ENCODE measurements at places on chromosomes 2 and 18.

DNA sequence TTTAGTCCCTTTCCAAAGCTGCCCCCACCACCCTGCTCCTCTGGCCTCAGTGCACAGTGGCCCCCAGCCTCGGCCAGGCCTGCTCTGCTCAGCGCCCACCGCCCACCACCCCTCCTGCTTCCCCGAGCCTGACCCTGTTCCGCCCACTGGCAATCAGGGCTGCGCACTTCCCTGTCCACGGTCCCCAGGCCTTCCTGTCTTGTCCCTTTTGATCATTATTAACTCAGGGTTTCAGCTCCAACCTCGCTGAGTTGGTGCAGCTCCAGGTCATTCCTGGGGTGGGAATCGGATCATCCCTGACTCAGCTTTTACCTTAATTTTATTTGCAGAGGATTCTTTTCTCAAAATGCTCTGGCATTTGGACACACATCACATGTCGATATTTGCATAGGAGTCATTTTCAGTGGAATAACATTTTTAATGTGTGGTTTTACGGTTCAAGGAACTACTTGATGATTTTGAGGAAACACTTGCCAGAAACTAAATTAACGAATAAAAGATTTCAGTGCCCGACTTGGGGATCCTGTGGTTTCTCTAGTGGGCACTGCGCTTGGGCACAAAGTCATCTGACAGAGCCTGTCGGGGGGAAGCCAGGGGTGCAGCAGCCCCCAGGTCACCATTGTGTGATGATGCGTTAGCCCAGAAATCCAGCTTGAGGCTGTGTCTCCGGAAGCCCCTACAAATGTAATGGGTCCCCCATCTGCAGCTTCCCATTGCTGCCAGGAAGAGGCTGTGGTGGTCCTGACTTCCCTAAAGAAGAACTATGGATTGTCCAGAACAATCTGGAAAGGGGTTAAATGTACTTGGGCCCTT lies 1.0 kb upstream of the ESPNL start:
- no peak for DNase-seq

DNA sequence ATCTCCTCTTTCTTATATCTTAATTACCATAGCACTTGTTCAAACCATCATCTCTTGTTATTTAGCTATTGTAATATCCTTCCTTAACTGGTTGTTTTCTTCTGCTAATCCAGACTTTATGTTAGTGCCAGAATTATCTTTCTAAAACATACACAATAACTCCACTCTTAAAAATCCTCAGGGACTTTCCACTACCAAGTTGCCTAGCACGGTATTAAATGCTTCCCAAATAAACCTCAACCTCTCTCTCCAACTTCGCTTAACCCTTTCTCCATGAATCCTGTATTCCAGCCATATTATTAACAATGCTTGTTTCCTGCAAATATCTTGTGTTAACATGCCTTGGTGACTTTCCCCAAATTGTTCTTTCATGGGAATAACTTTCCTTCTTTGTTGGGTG lies 84.5 kb downstream of the FAM228A start:
- no peak for DNase-seq

DNA sequence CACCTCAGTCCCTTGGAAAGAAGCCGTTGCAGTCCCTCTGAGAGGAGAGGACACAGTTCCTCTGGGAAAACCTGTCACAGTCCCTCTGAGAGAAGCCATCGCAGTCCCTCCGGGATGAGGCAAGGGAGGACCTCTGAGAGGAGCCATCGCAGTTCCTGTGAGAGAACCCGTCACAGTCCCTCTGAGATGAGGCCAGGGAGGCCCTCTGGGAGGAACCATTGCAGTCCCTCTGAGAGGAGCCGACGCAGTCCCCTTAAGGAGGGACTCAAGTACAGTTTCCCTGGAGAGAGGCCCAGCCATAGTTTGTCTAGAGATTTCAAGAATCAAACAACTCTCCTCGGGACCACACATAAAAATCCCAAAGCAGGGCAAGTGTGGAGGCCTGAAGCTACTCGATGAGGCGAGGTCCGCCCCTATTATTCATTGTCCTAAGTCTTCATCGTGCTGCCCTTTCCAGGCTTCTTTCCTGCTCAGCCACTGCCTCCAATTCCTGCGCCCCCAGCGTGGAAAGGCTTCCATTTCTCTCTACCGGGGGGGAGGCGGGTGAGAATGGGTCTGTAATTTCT lies 630 bp upstream of the ZNF512 start:
- DNase-seq, result no peak

- no peak for DNase-seq
These were observed 196.3 kb downstream of the CTIF start for GRCh38 chr18:48735080-48735676.

- no peak for DNase-seq
These were observed 42.0 kb upstream of the UBE2E3 start for GRCh38 chr2:180938451-180938850.

- peak; percentile 15 for DNase-seq
These were observed 491 bp downstream of the L3MBTL4 start for GRCh38 chr18:6414118-6414722.

DNA sequence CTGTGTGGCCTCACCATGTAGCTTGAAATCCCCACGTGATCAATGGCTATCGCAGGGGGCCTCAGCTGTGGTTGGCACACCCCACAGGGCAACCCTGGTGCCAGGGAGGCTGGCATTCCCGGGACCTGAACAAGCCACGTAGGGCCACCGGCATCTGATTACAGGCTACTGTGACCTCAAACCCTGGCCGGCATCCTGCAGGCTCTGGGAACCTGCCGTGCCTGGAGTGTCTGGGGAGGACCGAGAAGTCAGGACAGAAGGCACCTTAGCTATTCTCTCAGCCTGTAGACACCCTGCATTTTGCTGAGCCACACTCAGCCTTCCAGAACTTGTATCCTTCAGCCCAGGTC lies 213.0 kb downstream of the GLI2 start:
- DNase-seq, result no peak

GRCh38 chr2:167817908-167818307 lies 429.5 kb downstream of the STK39 start:
- DNase-seq, result no peak

DNA sequence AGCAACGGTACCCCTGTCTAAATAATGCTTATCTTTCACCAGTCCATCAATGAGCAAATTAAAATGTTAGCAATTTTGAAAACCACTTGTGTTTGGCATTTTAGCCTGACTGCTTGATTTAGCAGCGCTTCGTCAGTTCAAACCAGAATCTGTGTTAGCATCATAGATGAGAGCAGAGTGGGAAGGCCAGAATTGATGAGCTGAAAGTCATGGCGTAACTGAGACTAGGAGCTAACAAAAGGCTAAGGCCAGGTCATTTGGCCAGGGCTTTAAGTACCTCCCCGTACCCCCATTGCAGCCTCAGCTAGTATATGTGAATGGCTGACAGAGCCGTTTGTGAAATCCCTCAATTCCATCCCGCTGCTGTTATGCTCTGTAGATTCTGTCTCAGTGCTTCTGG lies 16.0 kb downstream of the APCDD1 start:
- no peak for DNase-seq

- DNase-seq, result no peak
These were observed 69.8 kb upstream of the ACVR1C start for GRCh38 chr2:157698430-157698829.

- peak; percentile 69 for DNase-seq
These were observed 3.7 kb upstream of the BCL2L11 start for GRCh38 chr2:111116843-111117597.

- DNase-seq, result no peak
These were observed 447.4 kb upstream of the PKDCC start for GRCh38 chr2:41600460-41600859.

DNA sequence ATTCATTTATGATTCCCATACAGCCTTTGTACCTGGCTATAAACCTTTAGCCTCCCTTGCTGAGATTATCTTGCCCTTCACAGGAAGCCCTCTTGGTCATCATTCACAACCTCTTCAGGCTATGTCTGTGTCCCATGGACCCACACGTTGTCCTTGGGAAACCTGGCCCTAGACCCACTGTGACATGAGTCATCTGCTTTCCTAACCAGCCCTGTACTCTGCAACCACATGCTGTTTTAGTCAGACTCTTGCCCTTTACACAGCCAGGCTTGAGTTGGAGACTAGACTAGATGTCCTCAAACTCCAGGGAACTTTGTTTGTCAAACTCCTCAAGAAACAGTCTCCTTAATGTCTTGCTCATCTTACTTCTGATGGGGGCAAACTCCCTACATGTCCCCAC lies 229.3 kb upstream of the ZSWIM2 start:
- DNase-seq, result no peak

- DNase-seq, result no peak
These were observed 39.5 kb upstream of the IL1RL1 start for GRCh38 chr2:102271844-102272243.

- DNase-seq, result no peak
These were observed 192.5 kb downstream of the SH3BP4 start for GRCh38 chr2:235144291-235144690.

DNA sequence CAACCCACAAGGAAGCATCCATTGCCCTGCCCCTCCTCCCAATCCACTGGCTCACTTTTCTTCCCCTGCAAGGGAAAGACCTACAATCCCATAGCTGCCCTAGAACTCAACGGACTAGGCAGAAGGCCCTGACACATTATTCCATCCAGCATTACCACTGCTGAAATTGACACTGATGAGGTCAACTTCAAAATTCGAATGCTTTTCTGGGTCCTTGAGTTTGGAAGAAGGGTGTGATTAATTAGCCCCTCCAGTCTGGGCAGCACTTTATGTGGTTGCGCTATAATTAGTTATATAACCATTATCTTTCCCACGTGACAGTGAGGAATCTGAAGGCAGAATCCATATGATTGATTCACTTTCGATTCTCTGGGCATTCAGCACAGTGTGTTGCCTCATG lies 55.7 kb downstream of the EVA1A start:
- DNase-seq, result no peak

GRCh38 chr2:172821370-172822338 lies 86.0 kb downstream of the RAPGEF4 start:
- no peak for DNase-seq

GRCh38 chr2:176128172-176128981 lies 1.1 kb upstream of the HOXD8 start:
- no peak for DNase-seq

- DNase-seq, result peak; percentile 38
These were observed 583.6 kb downstream of the IRS1 start for GRCh38 chr2:226215902-226216503.

GRCh38 chr2:101367508-101367907 lies 19.8 kb downstream of the CREG2 start:
- DNase-seq, result no peak

- DNase-seq, result no peak
These were observed 14.5 kb downstream of the SLC19A3 start for GRCh38 chr2:227703280-227703732.

DNA sequence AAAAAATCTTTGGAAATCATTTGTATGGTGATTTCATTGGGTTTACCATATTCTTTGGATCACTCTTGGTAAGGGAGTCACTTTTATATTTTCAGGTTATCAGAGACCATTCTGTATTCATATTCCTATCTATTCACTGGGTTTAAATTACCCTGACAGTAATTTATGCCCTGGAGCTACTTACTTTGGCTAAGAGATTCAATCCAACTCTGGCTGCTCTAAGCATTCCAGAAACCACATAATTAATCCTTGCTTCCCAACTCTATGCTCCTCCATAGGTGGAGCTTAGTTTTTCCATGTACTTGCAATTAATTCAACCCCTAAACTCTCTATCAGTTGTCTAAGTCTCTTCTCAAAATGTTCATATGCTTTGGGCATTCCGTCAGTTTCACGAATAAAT lies 336.3 kb downstream of the AGPS start:
- no peak for DNase-seq

DNA sequence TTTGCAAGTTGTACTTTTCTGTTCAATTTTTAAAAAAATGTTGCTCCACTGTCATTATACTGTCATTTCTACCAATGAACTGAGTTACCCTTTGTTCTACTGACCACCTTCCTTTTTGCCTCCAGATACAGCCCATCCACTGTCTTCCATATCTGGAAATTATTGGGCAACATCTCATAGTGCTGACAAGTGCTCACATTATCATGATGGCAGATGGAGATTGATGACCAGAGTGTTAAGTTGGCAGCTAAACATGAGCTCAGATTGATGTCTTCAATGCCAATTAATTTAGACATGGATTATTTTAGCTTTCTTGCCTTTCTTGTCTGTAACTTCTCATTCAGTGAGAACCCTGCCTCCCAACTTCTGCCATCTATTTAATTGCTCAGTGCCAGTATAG lies 76.6 kb downstream of the KIAA1328 start:
- no peak for DNase-seq

GRCh38 chr2:181073896-181074295 lies 93.5 kb downstream of the UBE2E3 start:
- no peak for DNase-seq

DNA sequence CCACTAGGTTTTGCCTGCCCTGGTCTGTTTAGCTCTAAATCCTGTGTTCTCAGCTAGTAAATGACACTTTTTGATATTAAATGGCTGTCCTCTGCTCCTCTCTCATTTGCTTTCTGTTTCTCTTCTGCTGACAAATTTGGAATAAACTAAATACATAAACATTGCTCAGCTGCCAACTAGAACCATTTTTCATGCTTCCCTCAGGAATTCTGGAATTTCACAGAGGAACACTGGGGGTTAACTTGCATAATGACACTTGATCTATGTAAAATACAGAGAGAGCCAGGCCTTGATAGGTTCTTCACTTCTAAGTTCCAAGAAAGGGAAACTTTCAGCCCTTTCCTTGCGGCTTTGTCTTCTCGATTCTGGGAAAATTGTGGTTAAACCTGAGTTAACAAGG lies 450.6 kb upstream of the ST6GAL2 start:
- no peak for DNase-seq

DNA sequence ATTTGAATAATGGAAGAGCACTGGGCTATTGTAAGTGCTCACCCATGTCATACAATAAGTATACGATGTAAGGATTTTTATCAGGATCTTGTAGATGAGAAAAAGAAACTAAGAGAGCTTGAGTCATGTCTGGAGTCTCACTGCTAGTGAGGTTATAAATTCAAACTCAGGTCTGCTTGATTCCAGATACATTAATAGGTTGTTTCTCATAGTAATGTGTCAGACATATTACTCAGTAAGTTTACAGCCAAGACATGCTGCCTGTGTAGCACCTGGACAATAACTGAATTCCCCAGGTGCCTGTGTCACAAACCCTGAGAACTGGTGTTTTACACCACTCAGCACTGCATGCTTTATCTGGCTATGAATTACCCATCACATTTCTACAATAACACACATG lies 216.9 kb upstream of the LRP1B start:
- DNase-seq, result no peak

DNA sequence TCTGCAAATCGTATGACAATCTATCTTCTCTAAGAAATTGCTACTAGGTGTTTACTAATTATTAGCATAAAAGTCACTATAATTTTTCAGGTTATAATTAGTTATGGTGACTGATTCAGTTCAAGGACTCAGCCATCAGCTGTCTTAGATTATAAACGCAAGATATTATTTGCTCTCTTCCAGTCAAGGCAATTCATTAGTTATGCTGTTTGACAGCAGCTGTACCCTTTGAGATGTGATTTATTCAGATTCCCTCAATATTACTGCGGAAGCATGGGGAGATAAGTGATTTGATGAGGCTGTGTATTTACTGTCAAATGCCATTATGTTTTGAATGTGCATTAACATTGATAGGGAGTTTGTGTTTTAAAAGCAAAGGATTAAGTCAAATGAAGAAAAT lies 558.9 kb upstream of the FSIP2 start:
- no peak for DNase-seq

- DNase-seq, result no peak
These were observed 1191.4 kb upstream of the SLC39A10 start for GRCh38 chr2:194465641-194466040.

- DNase-seq, result no peak
These were observed 28.5 kb downstream of the DAPL1 start for GRCh38 chr2:158823486-158824237.

All from stimulated activated CD4-positive, alpha-beta T cell treated with anti-CD3 and anti-CD28 coated beads, Interleukin-4, amount 100 ng/mL, for 1 hour (primary cell).